ENCODE measurements at places on chromosomes 7 and 10. TPM values are rescaled to one million over a fixed set of nuclear protein-coding genes. Genes with fewer than 3 reads are reported as not detected.

Gene NUPR2
- total RNA-seq = not detected

Gene JAZF1
- 9.1 TPM for total RNA-seq

Gene ERVW-1
- not detected for total RNA-seq

DNA sequence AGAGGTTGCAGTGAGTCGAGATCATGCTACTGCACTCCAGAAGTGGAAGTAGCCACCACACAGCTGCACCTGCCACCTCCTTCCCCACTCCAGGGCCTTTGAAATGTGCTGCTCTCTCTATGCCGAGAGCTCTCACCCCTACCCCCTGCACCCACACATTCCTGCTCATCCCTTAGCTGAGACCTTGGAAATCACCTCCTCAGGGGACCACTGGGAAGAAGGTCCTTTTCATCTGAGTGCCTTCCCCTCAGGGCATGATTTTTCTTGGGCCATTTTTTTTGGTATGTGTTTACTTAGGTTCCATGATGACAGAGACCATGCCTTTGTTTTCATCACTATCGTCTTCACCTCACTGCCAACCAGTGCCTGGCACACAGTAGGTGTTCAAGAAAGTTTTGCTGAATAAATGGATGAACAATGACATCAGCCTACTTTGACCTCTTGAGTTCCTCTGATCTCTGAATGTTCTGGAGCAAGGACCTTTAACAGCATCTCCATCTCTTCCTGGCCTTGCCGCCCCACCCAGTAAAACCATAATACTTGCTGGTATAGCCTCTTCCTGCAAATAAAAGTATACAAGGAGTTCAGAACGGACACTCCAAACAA, 166.6 kb upstream of the KLF14 start:
- no peak for DNase-seq

DNA sequence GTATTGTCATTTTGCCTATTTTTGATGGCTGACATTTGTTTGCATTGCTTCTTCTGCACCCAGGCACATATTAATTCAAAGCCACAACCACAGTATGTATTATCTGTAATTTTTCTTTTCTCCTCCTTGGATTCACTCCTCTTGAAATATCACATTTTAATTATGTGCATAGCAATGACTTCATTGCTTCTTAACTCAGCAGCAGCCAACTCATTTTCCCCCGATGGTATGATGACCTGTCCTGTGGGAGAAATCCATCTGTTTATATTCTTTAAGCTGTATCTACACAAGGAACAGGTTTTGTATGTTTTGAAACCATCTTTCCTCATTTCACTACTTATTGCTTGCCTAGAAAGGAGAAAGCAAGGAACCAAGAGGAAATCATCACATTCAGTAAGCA, 588.8 kb downstream of the INHBA start:
- no peak for DNase-seq
